A549 treated with Mapracorat at 1 μM for 4 hours (cell line): ENCODE measurements at places on chromosomes 2 and 18. TPM values are rescaled to one million over a fixed set of nuclear protein-coding genes. Genes with fewer than 3 reads are reported as not detected.

The CD302 gene
- total RNA-seq, result 2.0 to 2.4 TPM (median 2.1 TPM) in 5 replicates

The TUBA3E gene
- 2.4 to 3.8 TPM (median 3.3 TPM) in 5 replicates for total RNA-seq

The DSG2 gene
- 44.3 to 68.1 TPM (median 62.4 TPM) in 5 replicates for total RNA-seq

The SERPINB13 gene
- total RNA-seq, result not detected in 5 replicates

The DES gene
- total RNA-seq, result 0.07 to 0.39 TPM (median 0.24 TPM) in 5 replicates

The SCN1A gene
- not detected in 5 replicates for total RNA-seq

The EVX2 gene
- total RNA-seq, result not detected in 5 replicates

The CXCR4 gene
- 0.21 to 0.76 TPM (median 0.52 TPM) in 5 replicates for total RNA-seq

The GCG gene
- total RNA-seq, result not detected in 5 replicates
